Non-pigmented ciliary epithelial cell (primary cell): ENCODE measurements at places on chromosomes 2 and 18.

- DNase-seq: no peak
Measured at GRCh38 chr18:58761241-58761969, 90.1 kb downstream of the MALT1 start.

DNA sequence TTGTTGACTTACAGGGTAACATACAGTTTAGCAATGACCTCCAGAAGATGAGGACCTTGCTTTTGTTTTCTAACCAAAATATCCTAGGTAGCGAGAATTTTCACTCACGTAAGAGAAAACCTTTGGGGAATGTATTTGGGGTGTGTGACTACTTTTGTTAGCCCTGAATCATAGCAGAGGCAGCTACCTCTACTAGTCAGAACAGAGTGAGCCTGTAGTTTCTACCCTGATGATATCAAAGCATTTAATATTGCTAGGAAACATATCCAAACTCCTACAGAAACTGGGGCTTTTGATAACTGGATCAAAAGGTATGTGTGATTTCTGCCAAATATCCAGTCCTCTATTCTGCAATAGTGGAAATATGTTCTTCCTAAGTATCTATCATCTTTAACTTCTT lies 462.6 kb upstream of the ZEB2 start:
- DNase-seq: no peak

DNA sequence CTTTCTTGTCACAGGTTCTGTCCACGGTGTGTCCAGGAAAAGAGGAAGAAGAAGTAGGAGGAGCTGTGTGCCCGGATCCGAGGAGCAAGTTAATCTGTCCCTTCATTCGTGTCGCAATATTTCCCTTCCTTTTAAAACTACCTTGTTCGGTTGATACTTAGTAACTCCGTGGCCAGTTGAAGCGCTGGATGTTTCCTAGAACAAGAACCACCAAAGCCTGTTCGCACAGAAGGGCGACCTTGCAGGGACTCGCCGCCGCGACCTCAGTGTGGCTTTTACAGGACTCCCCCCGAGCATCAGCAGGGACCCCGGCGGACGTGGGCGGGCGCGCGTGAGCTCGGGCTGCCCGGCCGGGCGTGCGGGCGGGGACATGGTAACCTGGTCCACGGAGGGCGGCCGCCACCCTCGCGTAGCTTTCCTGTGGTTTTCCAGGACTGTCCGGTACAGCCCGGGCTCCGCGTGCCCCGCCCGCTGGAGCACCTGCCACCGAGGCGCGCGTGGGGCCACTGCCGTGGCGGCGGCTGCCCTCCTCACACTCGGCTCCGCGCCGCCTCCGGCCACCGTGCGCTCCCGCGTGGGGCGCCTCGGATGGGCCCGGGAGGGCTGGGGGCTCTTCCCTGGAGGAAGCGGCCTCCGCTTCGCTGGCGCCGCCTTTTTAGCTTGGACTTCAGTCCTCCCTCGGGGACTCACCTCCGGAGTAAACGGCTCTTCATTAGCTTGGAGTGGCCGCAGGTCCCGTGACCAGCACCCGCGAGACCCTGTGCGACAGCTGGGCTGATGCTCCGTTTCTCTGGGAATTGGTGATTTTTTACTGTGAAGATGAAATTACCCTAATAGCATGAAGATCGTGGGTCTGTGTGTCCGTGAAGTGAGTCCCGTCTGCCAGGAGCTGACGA lies 9.2 kb upstream of the D2HGDH start:
- no peak for DNase-seq

GRCh38 chr18:63999871-64000270 lies 30.0 kb downstream of the SERPINB8 start:
- no peak for DNase-seq

- no peak for DNase-seq
Measured at GRCh38 chr2:127134235-127134634, 27.3 kb upstream of the BIN1 start.

DNA sequence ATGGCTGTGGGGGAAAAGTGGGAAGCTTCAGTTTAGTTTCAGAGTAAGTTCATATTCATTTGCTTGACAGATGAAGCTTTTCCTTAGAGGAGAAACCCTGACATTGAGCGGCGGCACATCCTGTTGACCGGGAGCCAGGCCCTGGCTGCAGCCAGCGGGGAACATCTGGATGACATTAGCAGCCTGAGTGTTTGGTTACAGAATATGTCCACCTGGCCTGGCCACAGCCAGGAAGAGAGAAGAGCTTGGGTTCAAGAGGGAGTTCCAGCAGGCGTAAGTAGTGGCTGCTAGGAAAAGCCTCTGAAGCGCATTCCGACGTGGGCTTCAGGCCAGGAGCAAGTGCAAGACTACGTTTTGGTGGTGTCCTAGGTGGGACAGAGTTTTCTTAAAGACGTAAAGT lies 144.9 kb upstream of the MYCN start:
- no peak for DNase-seq

- no peak for DNase-seq
Measured at GRCh38 chr2:232518844-232519243, 1.3 kb upstream of the PRSS56 start.

DNA sequence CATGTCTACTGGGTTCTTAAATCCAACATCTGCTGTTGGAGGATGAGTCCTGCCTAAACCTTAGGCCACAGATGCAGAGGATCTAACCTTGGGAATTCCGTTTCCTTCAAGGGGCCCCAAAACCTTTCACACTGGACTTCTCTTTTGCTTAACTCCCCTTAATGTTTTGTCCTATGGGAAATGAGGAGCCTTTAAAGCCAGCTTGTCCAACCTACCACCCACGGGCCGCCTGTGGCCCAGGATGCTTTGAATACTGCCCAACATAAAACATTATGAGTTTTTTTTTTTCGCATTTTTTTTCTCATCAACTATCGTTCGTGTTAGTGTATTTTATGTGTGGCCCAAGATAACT lies 157.2 kb upstream of the SLC1A4 start:
- no peak for DNase-seq

DNA sequence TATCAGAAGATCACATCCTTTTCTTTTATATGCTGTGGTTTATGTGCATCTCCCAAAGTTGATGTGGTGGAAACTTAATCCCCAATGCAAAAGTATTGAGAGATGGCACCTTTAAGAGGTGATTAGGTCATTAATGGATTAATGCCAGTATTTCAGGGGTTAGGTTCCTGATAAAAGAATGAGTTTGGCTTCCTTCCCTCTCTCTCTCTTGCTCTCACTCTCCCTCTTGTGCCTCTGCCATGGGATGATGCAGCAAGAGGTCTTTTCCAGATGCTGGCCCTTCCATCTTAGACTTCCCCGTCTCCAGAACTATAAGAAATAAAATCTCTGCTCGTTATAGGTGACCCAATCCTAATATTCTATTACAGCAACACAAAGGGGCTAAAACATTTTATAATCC lies 85.0 kb downstream of the TTC27 start:
- no peak for DNase-seq

DNA sequence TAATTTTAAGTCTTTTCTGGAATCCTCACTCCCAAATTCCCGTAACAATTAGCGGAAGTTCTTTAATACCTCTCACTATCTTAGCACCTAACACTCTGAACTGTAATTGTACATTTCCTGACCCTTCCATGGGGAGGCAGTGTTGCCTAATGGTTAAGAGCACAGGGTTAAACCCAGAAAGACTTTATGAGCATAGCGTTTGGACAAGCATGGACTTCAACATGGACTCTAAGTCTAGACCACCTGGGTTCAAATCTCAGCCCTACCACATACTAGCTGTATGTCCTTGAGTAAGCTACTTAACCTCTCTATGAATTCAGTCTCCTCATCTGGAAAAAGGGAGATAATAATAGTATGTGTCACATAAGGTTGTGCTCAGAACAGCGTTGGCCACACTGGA lies 13.0 kb downstream of the ANTXR1 start:
- no peak for DNase-seq

- DNase-seq: no peak
Measured at GRCh38 chr18:11073971-11074370, 75.4 kb downstream of the PIEZO2 start.

GRCh38 chr2:45851576-45852304 lies 200.3 kb downstream of the PRKCE start:
- no peak for DNase-seq

DNA sequence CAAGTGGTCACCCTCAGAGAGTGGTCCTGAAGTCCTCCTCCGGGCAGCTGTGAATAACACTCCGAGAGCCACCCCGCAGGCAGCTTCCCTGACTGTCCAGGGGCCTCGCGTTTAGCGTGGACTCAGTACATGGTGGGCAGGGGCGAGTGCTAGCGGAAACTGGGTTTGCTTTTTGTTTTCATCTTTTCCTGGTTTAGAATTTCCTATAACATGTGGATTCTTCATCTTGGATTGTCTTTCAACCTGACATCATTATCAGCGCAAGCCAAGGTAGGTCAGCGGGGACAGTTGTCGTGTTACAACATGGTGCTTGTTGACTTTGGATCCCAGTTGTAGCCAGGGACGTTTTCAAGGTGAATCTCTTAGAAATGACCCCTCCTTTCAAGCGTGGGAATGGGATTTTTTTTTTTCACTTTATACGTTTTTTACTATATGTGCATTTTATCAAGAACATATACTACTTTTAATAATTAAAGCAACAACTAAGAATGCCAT lies 20.9 kb downstream of the RMC1 start:
- DNase-seq: no peak

- no peak for DNase-seq
Measured at GRCh38 chr18:77263466-77263763, 13.8 kb downstream of the GALR1 start.

DNA sequence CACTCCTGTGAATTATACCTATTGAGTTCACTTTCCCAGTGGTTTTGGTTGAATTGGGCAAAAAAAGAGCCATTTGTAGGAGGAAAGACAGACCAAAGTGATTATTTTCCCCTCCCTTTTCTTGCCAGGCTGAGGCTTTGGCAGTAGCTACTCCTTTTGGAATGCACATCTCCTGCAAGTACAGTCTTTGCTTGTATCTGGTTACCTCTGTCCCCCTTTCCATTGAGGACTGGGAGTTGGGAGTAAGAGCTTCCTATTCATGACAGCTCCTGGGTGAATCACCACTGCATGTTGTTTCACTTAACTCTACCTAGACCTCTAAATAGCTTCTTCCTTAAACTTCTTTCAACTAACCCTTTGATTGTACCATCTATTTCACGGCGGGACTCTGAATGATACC lies 695.3 kb upstream of the ZNF804A start:
- no peak for DNase-seq
